Renal pelvis (tissue), 12 donors: ENCODE measurements at places on chromosomes 3 and 15.

DNA sequence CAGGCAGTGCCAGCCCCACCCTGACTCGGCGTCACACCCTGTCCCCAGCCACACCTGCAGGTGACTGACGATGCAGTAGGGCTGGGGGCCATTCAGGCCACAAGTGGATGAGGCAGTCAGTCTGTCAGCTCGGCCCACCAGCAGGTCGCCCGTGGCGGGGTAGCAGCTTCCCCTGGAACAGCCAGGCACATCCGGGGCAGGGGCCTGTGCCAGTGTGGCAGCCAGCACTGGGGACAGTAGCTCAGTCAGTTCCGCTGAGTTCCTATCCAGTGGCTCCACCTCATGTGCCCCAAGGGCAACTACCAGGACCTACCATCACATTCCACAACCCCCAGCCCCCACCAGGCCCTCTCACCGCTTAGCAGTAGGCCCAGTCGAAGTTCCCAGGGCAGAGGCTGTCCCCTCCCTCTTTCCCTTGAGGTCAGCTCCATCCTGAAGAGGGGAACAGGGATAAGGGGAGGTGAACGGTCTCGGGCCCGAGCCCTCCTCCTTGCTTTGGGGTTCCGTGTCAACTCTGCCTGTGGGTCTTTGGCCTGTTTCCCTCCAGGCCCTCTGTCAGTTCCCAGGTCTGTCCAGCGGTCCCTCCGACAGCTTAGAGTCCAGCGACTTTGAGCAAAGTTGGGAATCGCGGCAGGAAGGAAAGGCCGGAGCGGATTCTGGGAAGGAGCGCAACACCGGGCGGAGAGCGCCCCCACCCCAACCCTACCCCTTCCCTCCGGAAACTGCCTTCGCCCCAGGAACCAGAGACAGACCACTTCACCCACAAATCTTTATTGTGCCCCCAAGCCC lies at the start of gene LAMB2:
Gene LAMB2, minus strand, starts transcription at position 614 of the 789 bp plus-strand sequence. Its CDS starts 183 bp downstream, at position 431.
- peak; percentile 82 for DNase-seq

- no peak for DNase-seq
These were observed 9.5 kb downstream of the MYL3 start for GRCh38 chr3:46853441-46854415.

DNA sequence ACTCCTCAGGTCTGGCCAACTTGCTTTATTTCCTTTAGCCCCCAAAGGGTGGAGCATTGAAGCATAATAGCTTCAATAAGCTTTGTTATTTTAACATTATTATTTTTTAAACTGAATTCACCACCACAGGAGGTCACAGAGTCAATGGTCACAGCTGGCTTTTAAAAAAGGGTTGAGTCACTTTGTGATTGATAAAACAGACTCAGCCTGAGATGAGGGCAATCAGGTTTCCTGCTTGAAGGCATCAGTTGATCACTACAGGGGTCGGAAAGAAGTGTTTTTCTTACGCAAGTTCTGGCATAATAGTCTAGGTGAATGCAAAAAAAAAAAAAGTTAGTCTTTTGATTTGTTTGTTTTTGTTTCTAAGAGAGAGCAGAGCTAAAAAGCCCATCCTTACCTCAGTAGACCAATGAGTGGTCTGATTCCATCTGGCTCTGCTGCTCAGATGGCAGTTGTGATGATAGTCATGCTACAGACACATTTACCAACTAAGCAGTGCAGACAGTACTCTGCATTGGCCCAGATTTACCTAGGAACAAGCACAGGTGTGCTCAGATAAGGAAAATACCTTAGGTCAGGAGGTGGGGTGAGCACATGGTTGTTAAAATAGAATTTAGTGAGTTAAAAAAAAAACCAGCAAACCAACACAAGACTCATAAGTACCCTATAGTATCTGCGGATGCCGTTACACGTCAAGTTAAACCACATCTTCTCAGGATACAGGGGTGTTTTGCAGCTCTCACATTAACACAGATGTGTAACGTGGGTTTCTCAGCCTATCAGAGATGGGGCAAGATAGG lies 22.6 kb downstream of the ZNF80 start:
- DNase-seq, result no peak

- DNase-seq, result no peak
These were observed 57.2 kb upstream of the TIPARP start for GRCh38 chr3:156617145-156617544.

GRCh38 chr15:92383519-92384324 lies 10.0 kb upstream of the ST8SIA2 start:
- no peak for DNase-seq

- no peak for DNase-seq
These were observed 61.1 kb downstream of the ST3GAL6 start for GRCh38 chr3:98824256-98824655.

GRCh38 chr15:38558372-38559059 lies 6.1 kb downstream of the RASGRP1 start:
- no peak for DNase-seq

DNA sequence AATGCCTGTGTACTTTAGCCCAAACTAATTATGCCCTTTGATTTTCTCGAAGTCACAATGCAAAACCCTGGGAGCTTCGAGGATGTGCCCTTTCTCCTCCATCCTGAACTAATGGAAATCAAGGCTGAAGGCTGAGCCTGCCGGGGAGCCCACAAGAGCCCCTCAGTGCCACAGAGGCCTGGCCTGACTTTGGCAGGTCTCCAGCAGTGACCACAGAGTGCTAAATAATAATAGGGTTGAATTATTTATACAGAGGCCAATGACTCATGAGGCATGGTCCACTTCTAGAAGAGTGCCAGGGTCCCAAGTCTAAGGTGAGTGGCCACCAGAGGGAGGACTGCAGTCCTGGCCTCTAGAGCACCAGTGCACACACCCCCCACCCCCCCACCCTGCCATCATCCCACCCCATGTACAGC lies 19.1 kb upstream of the GLCE start:
- no peak for DNase-seq

DNA sequence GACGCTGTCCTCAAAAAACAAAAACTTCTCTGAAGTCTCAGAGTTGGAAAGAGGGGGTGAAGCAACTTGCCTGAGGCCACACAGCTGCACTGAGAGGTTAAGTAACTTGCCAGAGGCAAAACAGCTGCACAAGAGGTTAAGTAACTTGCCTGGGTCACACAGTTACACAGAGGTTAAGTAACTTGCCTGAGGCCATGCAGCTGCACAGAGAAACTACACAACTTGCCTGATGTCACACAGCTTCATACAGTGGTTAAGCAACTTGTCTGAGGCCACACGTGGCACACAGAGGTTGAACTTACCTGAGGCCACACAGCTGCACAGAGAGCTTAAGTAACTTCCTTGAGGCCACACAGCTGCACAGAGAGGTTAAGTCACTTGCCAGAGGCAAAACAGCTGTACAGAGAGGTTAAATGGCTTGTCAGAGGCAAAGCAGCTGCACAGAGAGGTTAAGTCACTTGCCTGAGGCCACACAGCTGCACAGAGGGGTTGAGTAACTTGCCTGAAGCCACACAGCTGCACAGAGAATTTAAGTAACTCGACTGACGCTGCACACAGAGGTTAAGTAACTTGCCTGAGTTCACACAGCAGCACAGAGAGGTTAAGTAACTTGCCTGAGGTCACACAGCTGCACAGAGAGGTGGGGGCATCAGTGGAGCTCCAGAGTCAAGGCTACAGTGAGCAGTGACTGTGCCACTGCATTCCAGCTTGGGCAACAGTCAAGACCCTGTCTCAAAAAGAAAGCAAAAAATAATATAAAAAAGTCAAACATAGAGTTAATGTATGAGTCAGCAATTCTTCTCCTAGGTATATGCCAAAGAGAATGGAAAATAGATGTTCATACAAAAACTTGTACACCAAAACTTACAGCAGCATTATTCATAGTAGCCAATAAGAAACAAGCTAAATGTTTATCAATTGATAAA lies 12.0 kb upstream of the ACAD9 start:
- no peak for DNase-seq

GRCh38 chr3:34844323-34844620 lies 795.1 kb upstream of the ARPP21 start:
- no peak for DNase-seq

DNA sequence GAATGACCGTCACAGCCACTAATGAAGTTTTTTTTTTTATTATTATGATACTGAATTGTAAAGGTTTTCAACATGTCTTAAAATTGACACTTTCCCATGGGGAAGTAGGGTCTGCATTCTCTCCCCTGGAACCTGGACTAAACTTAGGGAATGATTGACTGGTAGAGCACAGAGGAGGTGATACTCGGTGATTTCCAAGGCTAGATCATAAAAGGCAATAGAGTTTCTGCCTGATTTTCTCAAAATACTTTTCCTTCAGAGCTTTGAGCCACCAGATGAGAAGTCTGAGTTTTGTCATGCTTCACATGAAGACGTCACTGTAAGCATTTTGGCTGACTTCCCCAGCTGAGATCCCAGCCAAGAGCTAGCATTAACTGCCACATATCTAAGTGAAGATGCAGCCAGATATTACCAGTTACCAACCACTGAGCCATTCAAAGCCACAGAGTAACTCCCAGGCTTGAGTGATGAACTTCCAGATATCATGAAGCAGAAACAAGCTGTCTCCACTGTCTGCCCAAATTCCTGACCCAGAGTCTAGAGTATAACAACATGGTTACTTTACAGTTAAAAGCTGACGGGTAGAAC lies 105.8 kb downstream of the LSAMP start:
- peak; percentile 36 for DNase-seq

GRCh38 chr15:71291723-71292122 lies 176.5 kb downstream of the THSD4 start:
- DNase-seq, result no peak

GRCh38 chr3:50890688-50891344 lies 216.1 kb downstream of the DOCK3 start:
- no peak for DNase-seq

GRCh38 chr15:60626669-60627068 lies 147.7 kb upstream of the ICE2 start:
- DNase-seq, result no peak

- no peak for DNase-seq
These were observed 76.4 kb downstream of the SPSB4 start for GRCh38 chr3:141127344-141128125.

DNA sequence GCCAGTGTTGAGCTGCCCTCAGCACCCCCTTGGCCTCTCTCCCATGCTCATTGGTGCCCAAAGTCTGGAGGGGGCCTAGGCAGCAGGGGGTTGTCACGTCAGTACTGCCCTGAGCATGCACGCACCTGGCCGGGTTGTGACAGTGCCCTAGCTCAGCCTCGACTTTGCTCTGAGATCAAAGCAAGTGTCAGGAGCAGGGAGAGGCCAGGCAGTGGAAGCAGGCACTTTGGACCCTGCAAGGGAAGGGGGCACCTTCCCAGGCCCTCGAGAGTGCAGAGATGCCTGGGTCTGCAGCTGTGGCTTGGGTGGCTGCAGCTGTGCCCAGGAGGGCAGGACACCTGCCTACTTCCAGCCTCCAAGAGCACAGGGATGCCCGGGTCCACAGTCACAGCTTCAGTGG lies 561.3 kb downstream of the NLGN1 start:
- no peak for DNase-seq

- DNase-seq, result no peak
These were observed 1268.7 kb downstream of the SI start for GRCh38 chr3:163809540-163809993.
